ENCODE measurements at places on chromosomes 3 and 15.

DNA sequence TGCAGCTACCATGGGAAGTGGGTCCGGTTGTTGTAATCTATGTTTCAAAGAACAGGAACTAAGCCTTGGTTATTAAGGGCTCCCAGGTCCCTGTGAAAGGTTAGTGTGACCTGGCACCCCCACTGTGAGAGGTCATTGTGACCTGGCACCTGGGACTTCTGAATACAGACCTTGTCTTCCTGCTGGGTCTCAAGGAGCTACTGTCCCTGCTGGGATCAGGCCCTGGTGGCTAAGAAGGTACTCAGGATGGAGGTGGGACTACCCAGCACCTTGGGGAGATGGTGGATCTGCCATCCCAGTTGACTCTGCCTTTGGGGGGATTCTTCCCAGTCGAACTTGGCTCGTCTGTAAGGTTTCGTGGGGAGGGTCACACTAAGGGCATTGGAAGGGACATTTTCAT, 10.3 kb upstream of the SLCO2A1 start:
- DNase-seq: no peak

- DNase-seq: no peak
Measured at GRCh38 chr3:112086076-112086854, at the start of gene C3orf52. Gene C3orf52 (plus strand): TSS chr3:112086389. CDS start chr3:112086408, 19 bp downstream.

- no peak for DNase-seq
Measured at GRCh38 chr3:150117076-150117475, 146.4 kb upstream of the PFN2 start.

- no peak for DNase-seq
Measured at GRCh38 chr15:79025201-79025600, 65.4 kb downstream of the RASGRF1 start.

DNA sequence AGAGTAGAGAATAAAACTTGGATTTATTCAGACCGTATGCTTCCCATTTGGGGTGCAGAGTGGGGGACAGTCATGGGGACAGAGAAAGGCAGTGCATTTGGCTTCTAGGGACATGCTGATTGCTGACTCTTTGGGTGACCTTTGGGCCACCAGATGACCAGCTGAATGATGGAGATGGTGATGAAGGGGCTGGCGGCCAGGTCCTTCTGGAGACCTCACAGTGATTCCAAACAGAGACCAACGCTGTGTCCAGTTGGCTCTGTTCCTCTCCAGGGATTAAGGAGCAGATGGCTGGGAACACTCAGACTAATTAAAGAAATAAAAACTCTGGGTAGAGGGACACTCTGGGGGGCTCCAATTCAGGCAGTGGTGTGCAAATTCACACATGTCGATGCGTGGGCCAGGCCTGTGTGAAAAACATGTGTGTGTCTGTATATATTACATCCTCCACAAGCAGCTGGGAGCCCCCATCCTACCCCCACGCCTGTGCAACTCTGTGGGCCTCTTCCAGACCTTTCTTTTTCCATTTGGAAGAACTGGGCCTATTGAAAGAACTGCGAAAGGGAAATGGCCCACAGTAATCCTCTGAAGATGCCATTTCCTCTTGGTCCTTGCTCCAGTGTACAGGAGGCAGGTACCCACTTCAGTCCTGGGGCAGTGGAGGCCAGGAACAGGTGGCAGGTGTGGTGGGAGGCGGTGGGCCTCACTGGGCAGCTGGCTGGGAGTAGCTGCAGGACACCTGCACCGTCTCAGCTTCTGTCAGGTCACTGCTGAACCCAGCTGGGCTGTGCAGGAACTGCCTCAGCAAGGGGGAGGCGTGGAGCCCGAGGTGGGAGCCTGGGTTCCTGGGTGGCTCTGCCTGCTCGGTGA, 8.9 kb downstream of the XIRP1 start:
- no peak for DNase-seq

GRCh38 chr3:144521131-144521530, 549.5 kb downstream of the DIPK2A start:
- DNase-seq: no peak

DNA sequence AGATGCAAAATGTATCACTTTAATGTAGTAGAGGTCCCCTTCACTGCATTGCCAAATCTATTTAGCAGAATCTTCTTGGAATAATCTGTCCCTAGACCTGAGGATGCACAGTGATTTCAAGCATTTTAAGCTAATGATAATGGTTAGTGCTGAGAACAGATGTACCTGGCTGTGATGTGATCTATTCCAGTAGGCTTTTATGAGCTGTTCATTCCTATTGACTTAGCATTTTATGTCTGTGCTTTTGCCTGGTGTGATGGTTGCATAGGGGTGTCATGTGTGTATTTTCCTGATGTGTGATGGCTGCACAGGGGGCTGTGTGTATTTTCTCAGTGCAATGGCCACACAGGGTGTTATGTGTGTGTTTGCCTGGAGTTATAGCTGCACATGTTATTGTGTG, 272.9 kb downstream of the TIGIT start:
- DNase-seq: no peak

- DNase-seq: no peak
Measured at GRCh38 chr15:36877796-36878683, 222.3 kb downstream of the MEIS2 start.
